ENCODE measurements at places on chromosomes 1 and 21.
A peak's percentile ranks its signal among the peaks of the same experiment; 100 is the strongest.

GRCh38 chr1:99659755-99660210, 13.9 kb downstream of the PALMD start:
- DNase-seq = no peak

- DNase-seq = no peak
These were observed 19.3 kb upstream of the DNAJC28 start for GRCh38 chr21:33510826-33511225.

DNA sequence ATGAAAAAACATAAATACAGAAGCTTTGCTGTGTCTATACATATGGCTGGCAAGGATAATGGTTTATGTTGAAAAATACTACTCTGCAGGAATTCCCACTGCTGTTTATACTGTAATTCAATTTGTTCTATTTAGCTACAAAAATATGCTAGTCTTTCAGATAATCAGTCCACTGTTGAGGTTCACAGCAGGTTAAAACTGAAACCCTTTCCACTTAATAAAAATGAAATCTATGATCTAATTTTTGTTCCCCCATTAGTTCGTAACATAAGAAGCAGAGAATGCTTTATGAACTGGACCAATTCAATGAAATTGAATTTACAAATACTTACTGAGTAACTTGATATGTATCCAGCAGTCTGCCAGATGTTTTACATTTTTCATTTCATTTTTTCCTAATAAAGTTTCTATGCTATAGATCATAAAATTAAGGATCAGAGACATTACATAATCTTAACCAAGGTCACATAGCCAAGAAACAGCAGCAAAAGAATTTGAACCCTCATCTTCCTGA, 360.1 kb upstream of the BEND5 start:
- no peak for DNase-seq

DNA sequence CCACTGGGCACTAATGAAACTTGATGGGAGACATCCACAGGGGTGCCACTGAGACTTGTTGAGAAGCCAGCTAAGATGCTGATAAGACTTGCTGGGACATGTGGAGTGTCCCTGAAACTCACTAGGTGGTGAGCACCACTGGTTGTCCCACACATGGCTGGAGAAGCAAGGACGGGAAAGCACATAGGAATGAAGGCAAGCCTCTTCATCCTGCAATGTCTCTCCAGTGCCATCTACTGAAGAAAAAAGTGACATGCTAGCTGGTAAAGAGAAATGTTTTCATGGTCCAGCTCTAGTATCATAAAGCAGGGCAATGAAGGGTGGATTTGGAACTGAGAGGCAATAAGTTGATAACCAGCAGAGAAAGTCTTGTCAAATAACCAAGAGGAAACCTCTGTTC, 283.0 kb downstream of the PAPPA2 start:
- DNase-seq = no peak

GRCh38 chr1:157487096-157487495, 65.2 kb downstream of the FCRL5 start:
- DNase-seq = no peak

DNA sequence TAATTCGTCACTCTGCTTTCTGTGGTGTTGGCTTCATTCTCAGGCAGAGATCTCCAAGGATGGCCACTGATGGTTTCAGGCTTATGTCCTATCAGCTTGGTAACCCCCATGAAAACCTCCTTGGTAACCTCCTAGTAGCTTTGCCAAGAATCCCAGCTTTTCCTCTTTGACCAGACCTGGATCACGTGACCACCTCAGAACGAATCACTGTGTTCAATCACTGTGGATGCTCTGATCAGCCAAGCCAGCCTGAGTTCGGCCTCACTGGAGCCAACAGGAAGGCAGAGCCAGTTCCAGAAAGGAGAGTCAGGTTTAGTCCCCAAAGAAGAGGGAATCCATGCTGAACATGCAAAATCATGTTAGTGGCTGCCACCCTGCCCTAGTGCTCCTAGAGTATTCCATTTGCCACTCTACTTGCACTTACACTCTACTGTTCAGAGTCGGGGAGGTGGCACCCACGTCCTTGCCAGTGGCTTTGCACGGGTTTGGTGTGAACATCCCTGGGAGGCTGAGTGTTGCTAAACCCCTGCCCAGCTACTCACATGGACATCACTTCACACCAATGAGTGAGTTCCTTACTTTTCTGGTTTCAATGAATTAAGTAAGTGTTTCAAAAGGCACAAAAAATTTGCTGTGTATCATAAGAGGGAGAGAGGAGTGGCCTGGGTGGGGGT, 33.5 kb upstream of the SSBP3 start:
- no peak for DNase-seq

GRCh38 chr1:27341525-27342252, at the start of gene SYTL1:
SYTL1 (plus strand) TSS chr1:27342022; CDS start chr1:27345335, 3,313 bp downstream.
- DNase-seq = peak; percentile 72

- no peak for DNase-seq
These were observed 124.1 kb downstream of the DPYD start for GRCh38 chr1:97796711-97797110.

DNA sequence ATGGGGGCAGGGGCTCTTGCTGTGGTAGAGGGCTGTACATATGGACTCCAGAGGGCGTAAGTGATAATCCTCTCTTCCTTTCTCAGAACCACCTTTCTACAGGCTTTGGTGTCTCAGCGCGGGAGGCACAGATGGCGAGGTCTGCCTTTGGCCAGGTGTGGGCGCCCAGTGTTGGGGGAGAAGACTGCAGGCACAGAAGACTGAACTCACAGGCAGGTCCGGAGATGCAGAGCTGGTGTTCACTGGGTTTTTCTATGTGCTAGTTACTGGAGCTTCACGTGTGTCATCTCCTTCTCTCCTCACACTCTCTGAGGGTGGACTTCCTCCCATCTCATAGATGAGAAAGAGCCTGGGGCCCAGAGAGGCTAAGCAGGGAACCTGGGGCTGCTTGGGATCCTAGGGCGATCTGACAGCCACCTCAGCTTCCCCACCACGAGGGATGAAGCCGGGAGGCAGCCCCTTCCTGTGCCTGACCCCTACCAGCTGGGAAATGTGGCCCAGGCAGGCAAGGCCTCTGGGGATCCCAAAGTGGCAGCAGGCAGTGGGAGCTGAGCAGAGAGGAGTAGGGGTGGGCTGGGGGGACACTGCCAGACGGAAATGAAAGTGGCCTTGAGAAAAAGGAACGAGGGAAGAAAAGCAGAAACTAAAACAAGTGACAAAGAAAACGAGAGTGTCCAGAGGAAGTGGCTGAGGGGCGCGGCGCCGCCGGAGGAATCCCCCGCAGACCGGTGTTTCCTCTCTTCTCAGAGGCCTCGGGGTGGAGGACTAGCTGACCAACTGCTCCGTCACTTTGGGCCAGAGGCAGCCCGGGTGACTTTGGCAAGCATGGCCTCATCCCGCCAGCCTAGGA, 191.6 kb downstream of the HIVEP3 start:
- peak; percentile 27 for DNase-seq

- DNase-seq = no peak
These were observed 156.2 kb downstream of the TPR start for GRCh38 chr1:186218654-186219352.

- no peak for DNase-seq
These were observed 9.7 kb downstream of the S100A6 start for GRCh38 chr1:153526132-153526543.

- no peak for DNase-seq
These were observed 1162.0 kb upstream of the TMPRSS15 start for GRCh38 chr21:19565587-19565986.

DNA sequence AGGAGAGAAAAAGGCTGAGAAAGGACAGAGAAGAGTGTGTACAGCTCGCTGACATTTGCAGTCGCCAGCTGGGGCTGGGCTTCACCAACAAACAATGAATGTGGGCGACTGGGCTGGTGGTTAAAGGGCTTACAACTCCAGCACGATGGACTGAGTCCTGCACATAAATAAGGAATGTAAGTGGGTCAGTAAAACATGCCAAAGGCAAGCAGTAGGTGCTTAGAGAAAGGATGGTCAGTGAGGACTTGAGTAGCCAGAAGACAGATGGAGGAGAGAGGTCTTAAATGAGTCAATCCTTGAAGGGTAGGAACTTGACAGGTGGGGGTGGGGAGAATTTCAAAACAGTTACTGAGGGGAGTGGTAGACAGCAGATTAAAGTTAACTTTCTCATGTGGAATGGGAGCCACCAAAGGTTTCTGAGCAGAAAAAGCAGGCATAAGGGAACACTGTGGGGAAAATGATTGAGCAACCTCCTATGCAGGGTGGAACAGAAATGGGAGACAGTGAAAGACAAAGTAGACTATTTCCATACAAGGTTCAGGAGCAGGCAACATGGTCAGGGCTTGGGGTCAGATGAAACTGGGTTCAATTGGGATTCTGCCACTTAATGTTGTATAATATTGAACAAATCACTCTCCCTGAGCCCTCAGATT, 37.4 kb downstream of the GADD45A start:
- no peak for DNase-seq

DNA sequence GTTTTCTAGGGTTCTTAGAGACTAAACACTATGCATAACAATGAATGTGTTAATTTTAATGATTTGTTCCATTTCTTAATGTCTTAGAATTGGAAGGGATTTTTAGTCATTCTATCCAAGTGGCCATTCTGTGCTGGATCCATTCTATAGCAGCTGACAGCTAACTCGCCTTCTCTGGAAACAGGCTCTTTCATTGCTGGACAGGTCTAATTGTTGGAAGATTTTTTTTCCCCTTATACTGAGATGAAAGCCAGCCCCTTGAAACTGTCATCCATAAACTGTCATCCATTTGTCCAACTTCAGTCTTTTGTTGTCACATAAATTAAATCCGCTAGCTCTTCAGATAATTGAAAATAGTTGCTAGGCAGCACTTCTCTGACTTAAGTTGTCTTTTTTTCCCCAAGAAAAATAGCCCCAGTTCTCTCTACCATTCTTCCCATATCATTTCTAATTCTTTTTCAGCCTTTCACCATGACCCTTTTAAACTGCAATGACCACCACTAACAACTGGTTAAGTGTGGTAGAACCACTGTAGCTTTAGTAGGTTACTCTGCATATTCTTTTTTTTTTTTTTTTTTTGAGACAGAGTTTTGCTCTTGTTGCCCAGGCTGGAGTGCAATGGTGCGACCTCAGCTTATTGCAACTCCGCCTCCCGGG, 19.7 kb downstream of the AK4 start:
- DNase-seq = no peak

- no peak for DNase-seq
These were observed 60.4 kb downstream of the KCNN3 start for GRCh38 chr1:154809436-154810413.

DNA sequence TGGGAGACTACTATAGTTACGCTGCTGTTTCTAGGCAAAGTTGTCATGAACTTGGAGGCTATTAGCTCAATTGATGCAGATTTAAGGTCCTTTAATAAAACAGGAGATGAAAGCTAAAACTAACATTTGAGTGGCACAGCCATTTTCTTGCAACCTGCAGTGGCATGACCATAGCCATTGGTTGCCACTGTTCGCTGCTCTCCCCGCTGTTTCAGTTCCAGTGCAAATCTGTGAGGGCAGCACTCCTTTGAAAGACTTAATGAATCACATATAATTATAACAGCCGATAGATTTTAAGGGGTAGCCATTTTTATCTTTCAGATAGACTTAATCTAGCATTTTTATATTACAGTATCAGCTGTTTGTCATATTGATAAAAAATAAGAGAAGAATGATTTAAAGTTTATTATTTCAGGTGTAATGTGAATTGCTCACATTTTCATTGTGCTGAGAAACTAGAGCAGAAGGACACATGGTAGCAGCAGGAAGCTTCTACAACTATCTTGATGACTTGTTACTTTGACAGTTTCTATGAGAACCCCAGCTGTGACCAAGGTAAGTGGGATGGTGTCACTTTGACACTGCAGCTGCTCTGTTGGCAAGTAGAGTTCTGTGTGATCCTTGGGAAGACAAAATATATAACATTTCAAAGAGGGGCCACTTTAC, 203.7 kb downstream of the PLA2G4A start:
- DNase-seq = no peak

- no peak for DNase-seq
These were observed 231.2 kb upstream of the LYPLAL1 start for GRCh38 chr1:218942431-218942830.

DNA sequence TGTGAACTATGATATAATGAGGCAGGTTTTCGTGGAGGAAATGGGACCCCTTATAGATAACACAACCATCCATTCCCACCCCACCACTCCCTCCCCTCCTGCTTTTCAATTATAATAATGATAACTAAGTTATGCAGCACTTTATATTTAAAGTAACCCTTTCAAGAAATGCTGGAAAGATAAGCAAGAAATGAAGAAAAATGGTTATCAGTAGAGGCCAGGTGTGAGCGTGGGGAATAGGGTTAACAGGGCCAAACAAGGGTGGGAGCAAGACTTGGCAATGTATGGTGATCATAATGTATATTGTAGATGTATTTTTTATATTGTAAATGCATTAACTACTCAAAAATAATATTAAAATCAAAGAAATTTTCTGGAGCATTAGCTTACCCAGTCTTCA, 133.4 kb downstream of the PBX1 start:
- no peak for DNase-seq

GRCh38 chr1:239061770-239062169, 324.6 kb upstream of the CHRM3 start:
- no peak for DNase-seq

DNA sequence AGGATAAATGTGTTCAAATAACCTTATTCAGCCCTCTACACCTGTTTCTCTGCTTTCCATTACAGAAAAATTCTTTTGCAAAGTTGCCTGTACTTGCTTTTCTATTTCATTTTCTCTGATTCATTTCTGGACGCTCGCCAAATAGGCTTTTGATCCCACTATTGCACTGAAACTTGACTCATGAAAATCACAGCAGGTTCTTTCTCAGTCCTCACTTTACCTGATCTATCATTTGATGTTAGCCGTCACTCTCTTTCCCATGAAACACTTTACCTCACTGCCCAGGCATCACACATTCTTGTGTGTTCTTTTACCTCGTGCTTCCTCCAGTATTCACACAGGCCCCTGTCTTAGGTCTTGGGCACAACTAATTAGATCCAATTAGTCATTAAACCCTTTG, 26.2 kb downstream of the HSPA13 start:
- DNase-seq = no peak

DNA sequence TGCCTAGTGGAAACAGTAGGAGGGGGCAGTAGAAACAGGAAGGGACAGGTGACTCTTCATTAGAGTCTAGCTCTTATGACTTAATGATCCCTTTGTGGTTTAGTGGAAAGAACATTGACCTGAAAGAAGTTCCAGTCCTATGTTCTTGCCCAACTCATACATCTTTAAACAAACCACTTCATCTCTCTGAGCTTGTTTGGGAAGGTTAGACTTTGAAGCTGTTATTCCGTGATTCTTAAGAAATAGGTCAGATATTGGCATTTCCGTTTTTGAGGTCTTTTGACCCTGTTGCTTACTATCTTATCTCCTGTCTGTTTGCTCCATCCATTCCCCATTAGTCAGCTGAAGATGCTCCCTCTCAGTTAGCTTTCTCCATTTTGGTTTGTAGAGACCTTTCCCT, 38.5 kb downstream of the MTR start:
- no peak for DNase-seq

- DNase-seq = no peak
These were observed 124.5 kb downstream of the TBX15 start for GRCh38 chr1:118863688-118864087.

Measured in WTC11 (cell line).